ENCODE measurements at places on chromosomes 1 and 21.

DNA sequence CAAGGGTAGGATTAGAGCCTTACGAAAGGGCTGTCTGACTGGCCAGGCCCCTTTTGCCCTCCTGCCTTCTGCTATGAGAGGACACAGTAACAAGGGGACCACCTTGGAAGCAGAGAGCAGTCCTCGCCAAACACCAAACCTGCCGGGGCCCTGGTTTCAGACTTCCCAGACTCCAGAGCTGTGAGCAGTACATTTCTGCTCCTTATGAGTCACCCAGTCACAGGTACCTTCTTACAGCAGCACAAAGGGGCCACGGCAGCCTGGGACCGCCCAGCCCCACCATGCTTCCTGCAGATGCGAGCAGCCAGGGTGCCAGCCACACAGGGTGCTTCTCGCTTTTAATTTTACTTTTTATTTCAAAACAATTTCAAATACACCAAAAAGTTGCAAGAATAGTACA is 17.2 kb upstream of the POFUT2 start:
- DNase-seq: no peak

- DNase-seq: no peak
Observed at GRCh38 chr1:180539136-180539535, 19.6 kb upstream of the OVAAL start.

- DNase-seq: no peak
Observed at GRCh38 chr1:7405844-7406500, 365.1 kb upstream of the VAMP3 start.

GRCh38 chr1:29856340-29857114 is 620.2 kb downstream of the PTPRU start:
- no peak for DNase-seq

DNA sequence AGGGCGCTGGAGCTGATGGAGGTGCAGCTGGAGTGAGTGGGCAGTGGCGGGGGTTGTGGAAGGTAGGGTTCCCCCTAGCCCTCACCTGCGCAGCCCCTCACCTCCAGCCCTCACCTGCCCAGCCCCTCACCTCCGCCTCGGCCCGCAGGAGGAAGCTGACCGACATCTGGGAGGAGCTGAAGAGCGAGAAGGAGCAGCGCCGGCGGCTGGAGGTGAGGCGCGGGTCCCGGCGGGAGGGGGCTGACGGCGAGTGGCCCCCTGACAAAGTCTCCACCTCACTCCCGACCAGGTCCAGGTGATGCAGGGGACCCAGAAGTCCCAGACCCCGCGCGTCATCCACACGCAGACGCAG is 2.7 kb downstream of the EVA1B start:
- no peak for DNase-seq

- DNase-seq: no peak
Observed at GRCh38 chr1:3771108-3772026, 1.2 kb upstream of the SMIM1 start.

GRCh38 chr1:186841599-186841998 is 12.8 kb downstream of the PLA2G4A start:
- DNase-seq: no peak

DNA sequence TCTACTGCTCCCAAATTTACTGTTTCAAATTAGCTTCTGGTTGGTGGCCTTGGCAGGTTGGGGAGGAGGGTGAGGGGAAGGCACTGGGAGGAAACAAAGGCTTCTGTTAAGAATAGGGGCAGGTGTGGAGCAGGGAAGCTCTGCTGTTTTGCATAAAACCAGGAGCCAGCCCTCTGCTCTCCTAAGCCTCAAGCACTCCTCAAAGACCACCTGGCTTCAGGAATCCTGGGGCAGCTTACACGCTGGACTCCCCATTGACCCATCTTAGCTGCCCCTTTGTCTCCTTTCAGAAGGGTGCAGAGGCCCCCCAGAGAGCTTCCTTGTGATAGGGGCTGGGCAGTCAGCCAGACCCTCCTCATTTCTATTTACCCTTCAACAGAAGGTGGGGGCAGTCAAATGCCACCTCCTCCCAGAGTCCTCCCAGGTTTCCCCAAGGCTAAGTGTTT is 11.5 kb upstream of the DHRS3 start:
- DNase-seq: no peak

DNA sequence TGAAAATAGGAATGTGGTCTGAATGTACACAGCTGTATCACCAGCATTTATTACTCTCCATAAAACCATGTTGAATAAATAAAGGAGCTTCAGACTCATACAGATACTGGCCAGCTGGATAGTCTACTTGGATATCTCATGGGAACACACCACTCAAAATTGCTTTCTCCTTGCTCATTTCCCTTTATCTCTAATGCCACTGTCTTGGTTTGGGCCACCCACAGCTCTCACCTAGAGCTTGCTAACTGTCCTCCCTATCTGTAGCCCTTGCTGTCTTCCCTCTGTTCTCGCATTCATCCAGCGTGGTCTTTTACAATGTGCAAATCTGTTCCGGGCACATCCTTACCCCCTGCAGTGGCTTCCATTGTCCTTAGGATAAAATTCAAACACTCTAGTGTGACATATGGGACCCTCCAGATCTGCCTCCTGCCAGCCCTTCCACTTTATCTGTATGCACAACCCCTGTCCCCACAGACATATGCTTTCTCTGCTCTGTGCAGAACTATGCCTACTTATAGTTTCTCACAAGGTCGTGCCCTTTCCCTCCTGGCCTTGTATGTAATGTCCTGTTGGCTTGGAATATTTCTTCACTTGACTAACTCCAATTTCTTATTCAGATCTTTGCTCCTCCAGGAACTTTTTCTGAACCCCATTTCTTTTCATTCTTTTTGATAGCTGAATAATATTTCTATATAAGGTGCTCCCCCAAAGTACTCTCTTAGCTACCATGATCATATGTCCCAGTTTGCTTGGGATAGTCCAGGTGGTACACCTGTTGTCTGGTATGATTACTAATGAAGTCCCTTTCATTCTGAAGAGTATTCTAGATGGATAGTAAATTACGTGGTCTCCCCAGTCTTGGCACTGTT is 2.9 kb downstream of the FLVCR1 start:
- peak; percentile 39 for DNase-seq

GRCh38 chr1:41811051-41811795 is 107.5 kb downstream of the HIVEP3 start:
- no peak for DNase-seq

GRCh38 chr1:104768466-104768865 is 1018.8 kb downstream of the AMY1C start:
- no peak for DNase-seq

- DNase-seq: no peak
Observed at GRCh38 chr1:41656825-41657500, 172.5 kb upstream of the EDN2 start.

DNA sequence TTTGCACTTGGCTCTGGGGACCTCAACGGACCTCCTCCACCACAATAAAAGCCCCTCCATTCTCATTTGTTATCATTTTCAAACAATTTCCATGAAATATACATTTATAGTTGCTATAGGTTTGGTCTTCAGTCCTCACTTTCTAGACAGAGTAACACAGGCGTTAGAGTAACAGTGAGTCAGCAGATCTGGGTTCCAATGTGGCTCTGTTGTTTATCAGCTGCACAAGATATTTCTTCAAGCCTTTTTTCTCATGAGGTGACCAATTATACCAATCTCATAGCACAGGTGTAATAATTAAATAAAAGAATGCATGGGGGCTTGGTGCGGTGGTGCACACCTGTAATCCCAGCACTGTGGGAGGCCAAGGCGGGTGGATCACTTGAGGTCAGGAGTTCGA is 32.8 kb upstream of the PSMB2 start:
- DNase-seq: no peak

DNA sequence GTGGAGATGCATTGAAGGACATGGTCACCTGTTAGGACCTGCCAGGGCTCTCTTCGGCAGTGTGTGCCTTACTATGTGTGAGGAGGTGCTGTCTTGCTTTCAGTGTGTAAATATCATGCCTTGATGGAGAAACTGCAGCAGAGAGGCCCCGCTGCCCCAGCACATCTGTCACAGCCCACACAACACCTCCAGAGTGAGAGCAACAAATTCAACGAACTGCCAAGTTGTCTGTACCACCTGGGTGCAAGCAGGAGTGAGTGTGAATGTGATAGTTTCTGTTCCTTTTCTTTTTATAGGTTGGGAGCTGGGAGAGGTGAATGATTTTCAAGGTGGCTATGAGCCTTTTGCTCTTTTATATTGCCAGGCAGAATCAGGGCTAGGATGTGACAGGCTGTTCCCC is 114.6 kb upstream of the KIAA0040 start:
- DNase-seq: no peak

DNA sequence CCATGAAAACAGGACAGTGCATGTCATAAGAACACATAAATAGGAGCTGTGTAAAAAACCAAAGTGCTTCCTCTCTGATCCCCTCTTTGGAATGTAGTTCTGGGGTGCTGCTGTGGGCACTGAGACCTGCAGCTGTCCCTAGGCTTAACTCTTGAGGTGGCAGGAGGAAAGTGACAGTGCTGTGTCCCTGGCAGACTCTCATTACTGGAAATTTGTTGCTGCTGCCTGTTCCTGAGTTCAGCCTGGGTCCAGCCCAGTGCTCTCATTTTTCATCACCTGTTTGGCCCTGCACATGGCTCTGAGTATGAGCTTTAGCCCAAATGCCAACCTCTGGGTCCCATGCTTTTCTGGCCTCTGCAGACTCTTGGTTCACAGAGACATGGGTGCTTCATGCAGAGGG is 329.3 kb downstream of the DSCAM start:
- no peak for DNase-seq

DNA sequence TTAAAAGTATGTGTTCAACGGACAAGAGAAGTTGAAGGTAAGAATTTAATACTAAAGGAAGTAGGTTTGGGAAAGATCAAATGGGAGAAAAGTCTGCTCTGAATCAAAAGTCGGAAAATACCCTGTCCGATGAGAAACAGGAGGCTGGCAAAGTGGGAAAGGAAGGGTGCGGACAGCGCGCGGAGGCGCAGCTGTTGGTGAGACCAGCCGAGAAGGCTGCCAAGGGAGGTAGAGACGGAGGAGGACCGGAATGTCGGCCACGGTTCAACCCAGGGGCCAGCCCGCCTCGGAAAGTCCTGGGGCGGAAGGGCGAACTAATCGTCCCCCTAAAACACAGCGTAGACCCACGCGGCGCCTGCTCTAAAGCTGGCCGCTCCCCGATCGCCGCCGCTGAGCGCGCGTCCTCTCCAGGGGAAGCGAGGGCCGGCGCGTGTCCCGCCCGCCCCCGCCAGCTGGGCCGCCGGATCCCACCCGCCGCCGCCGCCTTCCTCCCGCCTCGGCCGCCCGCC is 639 bp upstream of the SPATA1 start:
- DNase-seq: peak; percentile 25

- DNase-seq: no peak
Observed at GRCh38 chr1:174892016-174892415, 107.7 kb upstream of the CACYBP start.

DNA sequence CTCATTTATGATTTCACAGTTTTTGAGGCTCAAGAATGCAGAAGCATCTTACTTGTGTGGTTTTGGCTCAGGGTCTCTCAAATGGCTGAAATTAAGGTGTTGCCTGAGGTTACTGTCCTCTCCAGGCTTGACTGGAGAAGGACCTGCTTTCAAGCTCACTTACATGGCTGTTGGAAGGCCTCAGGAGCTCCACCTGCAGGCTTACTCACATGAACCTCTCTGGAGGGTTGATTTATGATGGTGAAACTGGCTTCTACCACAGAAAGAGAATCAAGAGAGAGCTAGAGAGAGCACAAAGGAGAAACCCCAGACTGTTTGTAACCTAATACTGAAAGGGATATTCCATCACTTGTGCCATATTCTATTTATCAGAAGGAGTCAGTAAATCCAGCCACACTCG is 6.2 kb upstream of the KCNK2 start:
- DNase-seq: peak; percentile 55

GRCh38 chr1:227411066-227411465 is 92.8 kb upstream of the CDC42BPA start:
- DNase-seq: no peak

GRCh38 chr1:119743776-119744597 is 24.7 kb downstream of the HMGCS2 start:
- DNase-seq: peak; percentile 85

- DNase-seq: no peak
Observed at GRCh38 chr1:207984831-207985572, 74.1 kb upstream of the CD34 start.

GRCh38 chr1:203569490-203570318 is 56.9 kb upstream of the ATP2B4 start:
- no peak for DNase-seq

- no peak for DNase-seq
Observed at GRCh38 chr1:48674641-48675040, 102.0 kb downstream of the BEND5 start.

DNA sequence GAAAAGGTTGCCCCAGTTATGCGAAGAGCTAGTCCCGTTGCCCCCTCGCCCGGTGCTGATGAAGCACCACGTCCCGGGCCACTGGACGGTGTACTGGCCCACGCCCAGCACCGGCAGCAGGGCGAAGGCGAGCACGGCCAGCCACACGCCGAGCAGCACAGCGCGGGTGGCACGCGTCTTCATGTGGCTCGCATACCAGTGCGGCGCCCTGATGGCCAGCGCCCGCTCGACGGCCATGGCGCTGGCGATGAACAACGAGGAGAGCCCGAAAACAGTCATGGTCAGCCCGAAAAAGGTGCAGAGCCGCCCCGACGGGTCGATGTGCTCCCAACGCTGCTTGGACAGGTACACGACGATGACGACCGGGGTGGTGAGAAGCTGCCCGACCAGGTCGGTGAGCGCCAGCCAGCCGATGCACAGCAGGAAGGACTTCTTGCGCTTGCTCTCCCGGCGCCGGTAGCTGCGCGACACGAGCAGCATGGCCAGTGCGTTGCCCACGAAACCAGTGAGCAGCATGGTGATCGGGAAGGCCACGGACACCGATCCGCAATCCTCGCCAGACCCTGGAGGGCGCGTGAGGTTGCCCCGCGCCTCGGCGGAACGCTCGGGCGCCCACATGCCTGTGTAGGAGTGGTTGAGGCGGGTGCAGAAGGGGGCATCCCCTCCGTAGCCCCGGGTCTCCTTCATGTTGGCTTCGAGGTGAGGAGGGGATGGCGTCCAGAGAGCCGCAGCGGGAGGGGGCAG is 553 bp downstream of the PTGER3 start:
- DNase-seq: no peak

DNA sequence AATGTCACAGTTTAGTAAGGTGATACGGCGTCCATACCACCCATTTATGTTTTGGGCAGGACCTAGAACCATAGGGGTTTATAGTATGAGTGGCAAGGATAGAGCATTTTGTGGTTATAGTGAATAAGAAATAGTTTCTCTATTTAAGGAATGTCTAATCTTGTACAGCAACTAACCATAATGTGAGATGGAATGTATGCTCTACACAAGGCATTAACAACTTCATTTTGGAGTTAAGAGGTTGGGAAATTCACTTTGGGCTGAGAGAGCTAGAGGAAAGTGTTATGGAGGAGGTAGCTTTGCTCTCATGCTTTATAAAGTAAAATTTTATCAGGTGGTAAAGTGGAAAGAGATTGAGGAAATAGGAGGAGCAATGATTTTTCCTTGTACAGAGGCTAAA is 3.0 kb upstream of the MCL1 start:
- DNase-seq: no peak

- no peak for DNase-seq
Observed at GRCh38 chr1:235336903-235337302, 8.5 kb downstream of the GGPS1 start.

- DNase-seq: no peak
Observed at GRCh38 chr1:18041685-18042355, 65.8 kb upstream of the IGSF21 start.

- peak; percentile 36 for DNase-seq
Observed at GRCh38 chr1:159307346-159308020, 5.3 kb downstream of the FCER1A start.

- no peak for DNase-seq
Observed at GRCh38 chr1:201269900-201270410, 13.4 kb upstream of the PKP1 start.

- no peak for DNase-seq
Observed at GRCh38 chr1:44406737-44407429, 1.8 kb downstream of the RNF220 start.

All from NT2/D1 (cell line).